ENCODE measurements at places on chromosomes 2 and 18.

- no peak for DNase-seq
Measured at GRCh38 chr2:213147538-213147937, 3.9 kb downstream of the IKZF2 start.

DNA sequence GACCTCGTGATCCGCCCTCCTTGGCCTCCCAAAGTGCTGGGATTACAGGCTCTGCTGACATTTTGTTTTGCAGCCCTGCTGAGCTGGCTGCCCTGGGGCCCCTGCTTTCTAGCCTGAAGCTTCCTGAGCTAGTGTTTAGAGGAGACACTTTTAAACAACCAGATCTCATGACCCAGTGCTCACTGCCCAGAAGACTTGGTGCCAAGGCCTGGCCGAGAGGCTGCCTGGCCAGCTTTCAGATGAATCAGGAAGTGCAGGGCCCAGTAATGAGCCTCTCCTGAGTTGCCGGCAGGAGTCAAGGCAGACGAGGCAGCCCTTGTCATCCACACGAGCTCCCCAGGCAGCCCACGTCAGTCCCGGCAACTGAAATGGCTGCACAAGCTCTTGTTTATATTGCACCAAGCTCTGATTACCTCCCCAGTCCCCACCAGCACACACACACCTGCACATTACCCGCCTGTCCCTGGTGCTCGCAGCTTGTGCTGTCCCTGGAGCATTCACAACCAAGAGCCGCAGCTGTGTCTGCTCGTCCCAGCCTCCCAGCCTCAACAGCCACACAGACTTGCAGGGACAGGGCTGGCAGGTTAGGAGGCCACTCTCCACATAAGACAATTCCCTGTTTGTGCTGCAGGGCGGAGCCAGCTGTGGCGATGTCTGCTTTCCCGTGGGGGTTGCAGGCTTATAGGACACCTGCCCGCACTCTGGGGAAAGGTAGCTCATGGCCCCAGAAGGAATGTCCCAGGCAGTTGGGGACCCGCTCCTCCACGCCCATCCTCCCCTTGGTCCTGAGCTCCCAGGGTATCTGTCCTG is 331.2 kb upstream of the MYT1L start:
- DNase-seq, result no peak

GRCh38 chr2:33222309-33222708 is 254.1 kb upstream of the RASGRP3 start:
- no peak for DNase-seq

DNA sequence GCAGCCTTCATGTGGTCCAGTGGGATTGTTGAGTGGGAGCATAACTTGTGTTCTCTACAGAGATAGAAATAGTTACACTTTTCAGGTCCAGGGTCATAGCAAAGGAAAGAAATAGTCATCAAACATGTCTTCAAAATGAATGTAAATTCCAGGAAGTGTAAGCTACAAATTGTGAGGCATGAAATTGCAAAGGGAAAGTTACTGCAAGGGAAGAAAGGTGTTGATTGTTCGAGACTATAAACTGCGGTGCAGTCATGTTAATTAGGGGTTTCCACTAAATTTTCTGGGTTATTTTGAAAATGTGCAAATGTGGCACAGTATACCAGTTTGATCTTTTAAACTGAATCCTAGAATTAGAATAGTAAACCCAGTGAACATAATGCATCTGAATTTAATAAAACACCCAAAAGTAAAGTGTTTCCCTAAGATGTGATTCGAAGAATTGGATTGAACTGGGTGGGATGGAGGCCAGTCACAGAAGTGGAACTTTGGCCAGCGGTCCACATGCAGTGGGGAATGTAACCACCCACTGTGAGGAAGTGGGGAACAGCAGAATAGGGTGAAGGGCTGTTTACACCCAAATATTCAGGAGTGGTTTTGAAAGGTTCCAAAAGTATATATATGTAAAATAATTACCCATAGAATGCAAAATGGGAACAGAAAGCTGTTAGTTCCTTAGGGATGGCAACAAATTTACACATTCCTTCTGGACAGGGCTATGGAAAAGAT is 126.5 kb upstream of the CCDC68 start:
- DNase-seq, result no peak

DNA sequence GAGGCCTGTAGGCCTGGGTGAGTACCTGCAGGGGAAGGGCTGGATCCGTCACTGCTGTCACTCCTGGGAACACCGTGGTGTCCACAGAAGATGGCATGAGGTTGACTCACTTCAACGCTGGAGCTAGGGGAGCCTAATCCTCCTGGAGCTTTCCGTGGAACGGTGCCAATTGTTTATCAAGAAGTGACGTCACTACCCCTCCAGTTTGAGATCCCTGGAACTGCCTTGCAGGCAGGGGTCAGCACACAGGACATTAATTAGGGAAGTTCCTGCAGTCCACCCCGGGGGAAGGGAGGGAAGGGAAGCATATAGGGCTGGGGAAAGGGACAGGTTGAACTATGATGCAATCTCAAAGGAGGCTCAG is 408.6 kb downstream of the GALR1 start:
- DNase-seq, result no peak

- DNase-seq, result no peak
Measured at GRCh38 chr2:178159966-178160365, 34.3 kb upstream of the OSBPL6 start.

GRCh38 chr2:126307740-126308139 is 348.2 kb upstream of the GYPC start:
- DNase-seq, result no peak

- DNase-seq, result peak; percentile 96
Measured at GRCh38 chr2:74472086-74472944, at the start of gene MRPL53. TSS of gene MRPL53 (minus strand) at chr2:74472680. CDS start at chr2:74472660, 20 bp downstream.

- DNase-seq, result no peak
Measured at GRCh38 chr2:163771596-163771995, 35.8 kb upstream of the FIGN start.

GRCh38 chr2:212669761-212670160 is 131.2 kb upstream of the ERBB4 start:
- no peak for DNase-seq
